ENCODE measurements at places on chromosomes 7 and 10. TPM values are rescaled to one million over a fixed set of nuclear protein-coding genes. Genes with fewer than 3 reads are reported as not detected.
A peak's percentile ranks its signal among the peaks of the same experiment; 100 is the strongest.

- DNase-seq, result peak; percentile 57
Observed at GRCh38 chr7:155986497-155987160, 174.4 kb upstream of the SHH start.

DNA sequence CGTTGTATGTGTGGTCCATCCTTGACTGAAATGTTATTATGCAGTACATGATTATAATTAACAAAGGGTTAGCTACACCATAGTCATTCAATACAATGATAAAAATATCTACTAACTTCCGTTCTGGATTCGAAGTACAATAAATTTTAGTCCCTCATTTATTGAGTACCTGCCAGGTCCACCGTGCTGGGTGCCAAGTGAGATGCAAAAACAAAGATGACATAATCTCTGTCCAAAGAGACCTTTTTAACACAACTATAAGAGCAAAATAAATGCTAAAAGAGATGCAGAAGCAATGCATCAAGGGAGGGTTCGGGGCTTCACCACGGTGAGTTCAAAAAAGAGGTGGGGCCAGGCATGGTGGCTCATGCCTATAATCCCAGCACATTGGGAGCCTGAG, 33.1 kb downstream of the LAMB1 start:
- DNase-seq, result no peak

DNA sequence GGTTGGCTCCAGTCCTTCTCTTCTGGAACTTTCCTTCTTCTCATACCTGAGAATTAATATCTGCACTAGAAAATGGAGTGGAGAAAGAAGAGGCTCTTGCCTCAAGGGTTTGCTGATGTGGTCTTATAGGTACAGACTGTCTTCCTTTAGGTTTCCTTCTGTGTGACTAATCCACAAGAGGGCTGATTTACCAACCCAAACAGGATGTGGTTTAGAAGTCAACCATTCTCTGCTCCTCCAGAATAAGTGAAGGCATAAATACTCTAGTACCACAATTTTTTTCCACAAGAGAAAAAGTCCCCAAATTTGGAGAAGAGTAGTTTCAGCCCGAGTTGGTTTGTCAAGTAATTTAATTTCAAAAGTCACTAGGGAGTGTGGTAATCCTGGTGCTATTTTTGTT, 85.8 kb downstream of the NRP1 start:
- no peak for DNase-seq

Gene MKX
- total RNA-seq, result 0.16 TPM

DNA sequence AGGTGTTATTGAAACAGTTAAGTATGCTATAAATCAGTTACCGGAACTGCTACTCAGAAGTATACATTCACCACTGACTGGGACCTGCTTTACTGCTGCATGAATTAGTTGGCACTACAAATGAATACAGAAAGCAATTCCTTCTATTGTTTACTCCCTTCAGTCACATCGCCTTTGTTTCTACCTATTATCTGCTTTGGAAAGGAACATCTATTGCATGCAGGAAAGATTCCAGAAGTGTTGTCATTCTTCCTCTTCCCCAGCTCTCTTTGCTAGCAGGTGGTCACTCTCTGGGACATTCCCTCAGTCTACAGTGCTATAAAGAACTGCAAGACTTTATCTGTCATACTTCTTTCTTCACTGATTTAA, 131.3 kb downstream of the ANK3 start:
- DNase-seq, result no peak

- no peak for DNase-seq
Observed at GRCh38 chr7:134910968-134911367, 75.3 kb upstream of the AGBL3 start.

DNA sequence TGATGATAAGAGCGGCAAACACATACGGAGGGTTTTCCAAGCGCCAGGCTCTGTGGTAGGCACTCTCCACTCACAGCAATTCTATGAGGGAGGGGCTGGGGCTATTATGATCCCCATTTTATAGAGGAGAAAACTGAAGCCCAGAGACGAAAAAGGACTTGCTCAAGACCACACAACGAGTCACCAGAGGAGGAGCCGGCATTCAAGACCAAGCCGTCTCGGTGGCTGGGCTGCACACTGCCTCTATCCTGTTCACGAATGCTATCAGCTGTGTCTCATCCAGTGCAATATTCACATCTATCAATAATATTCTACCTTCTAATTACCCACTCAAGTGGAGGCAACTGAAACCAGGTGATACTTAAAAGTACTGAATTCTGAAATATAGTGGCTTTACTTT, 67.8 kb upstream of the NMT2 start:
- no peak for DNase-seq

GRCh38 chr7:26151096-26151495, 902 bp upstream of the NFE2L3 start:
- DNase-seq, result no peak

Gene TAS2R4
- total RNA-seq, result 0.54 TPM

Gene BLVRA
- 48.6 TPM for total RNA-seq

Gene TECPR1
- total RNA-seq, result 16.6 TPM

- no peak for DNase-seq
Observed at GRCh38 chr7:6558837-6559236, 7.6 kb upstream of the GRID2IP start.

DNA sequence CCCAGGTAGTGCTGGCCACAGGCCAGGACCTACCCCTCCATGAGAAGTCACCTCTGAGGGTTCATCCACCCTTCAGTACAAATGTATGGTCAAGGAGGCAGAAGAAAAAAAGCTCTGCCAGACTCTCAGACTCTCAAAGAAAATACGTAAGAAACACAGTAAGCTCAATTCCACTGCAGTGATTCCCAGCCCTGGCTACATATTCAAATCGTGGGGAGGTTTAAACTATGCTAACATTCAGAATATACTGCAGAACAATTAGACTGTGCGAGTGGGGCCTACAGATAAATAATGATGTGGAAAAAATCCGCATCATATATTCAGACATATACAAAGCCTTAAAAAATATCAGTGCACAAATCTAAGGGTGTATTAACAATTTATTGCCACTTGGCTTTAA, 162.6 kb downstream of the ATE1 start:
- no peak for DNase-seq

GRCh38 chr7:140989068-140989467, 25.7 kb downstream of the MRPS33 start:
- no peak for DNase-seq

All from cardiac septum (tissue), 1 donor.